Fibroblast of skin of left biceps (primary cell): ENCODE measurements at places on chromosomes 13 and 19.

DNA sequence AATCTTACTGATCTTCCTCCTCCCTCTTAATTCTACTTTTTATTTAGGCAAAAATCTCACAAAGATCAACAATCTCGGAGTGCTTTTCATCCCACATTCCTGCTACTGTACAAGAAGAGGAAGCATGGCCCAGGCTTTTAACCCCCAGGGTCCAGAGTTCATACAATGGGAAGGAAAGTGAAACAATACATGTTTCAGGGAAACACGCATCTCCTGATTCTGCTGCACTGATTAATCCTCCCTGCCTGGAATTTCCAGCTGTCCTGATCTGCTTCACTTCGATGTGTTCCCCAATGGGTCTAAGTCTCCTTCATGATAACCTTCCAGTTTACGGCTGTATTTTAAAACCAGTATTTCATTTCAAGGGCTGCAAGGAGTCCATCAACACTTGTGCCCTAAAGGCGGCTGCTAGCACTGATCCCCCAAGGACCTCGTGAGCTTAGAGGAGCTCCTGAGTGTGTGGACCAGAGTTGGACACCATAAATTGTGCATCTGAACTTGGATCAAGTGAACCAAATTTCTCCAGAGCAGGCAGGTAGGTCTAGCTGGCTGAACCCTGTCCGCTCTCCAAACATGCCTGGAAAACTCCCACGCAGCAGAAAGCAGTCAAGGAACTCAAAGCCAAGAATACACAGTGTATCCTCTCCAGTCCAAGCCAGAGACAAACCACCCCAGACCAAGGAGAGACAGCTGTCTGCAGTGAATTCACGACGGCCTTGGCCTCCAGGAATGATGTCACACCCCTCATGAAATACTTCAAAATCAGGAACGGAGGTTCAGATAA, 44.3 kb downstream of the COL4A1 start:
- no peak for DNase-seq

- DNase-seq = no peak
These were observed 6.0 kb upstream of the TNFAIP8L1 start for GRCh38 chr19:4633140-4633967.

- no peak for DNase-seq
These were observed 16.6 kb downstream of the SIGLEC8 start for GRCh38 chr19:51441410-51442390.

GRCh38 chr13:29908416-29909080, 58.1 kb upstream of the UBL3 start:
- DNase-seq = peak; percentile 54

DNA sequence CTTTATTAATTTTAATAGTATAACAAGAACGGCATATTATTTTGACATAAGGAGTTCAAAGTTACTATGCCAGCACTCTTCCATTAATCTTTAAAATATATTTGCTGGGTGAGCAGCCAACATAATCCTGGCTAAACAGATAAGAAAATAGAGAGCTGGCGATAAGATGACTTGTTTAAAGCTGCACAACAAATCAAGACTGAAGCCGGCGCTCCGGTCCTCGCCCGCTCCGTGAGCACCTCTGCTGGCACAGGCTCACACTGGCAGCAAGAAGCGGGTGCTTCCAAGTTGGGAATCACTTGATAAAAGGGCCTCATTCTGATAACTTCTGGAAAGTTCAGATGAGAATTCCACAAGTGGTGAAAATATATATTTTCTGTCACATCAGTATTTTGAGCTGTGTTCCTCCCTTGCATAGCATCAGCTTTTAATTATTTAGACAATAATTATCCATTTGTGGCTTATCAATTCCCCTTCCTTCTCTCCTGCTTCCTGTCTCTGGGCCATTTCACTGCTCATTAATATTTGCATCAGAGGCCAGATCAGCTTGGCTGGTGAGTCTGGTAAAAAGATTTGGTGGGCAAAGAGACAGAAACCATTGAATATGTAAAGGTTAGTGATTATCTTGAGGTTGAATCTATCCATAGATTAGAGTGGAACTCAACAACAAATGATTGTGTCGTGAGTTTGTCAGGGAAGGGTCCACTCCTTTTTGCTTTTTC, 205.3 kb downstream of the MZT1 start:
- no peak for DNase-seq

DNA sequence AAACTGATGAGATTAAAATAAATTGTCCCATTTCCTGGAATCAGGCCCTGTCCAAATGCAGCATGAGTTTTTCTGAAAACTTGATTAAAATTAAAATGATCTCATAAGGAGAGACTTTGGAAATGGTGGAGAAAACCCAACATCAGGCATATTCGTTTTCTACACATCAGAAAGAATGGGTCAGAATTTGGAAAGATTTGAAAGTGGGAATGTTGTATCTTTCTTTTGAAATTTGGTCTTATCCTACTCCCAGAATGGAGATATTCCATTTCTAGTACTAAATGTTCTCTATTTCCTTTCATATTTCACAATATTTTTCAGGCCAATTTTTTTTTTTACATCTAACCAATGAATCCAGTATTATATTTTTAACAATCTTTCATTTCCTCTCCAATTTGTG, 223.9 kb upstream of the RXFP2 start:
- DNase-seq = no peak

DNA sequence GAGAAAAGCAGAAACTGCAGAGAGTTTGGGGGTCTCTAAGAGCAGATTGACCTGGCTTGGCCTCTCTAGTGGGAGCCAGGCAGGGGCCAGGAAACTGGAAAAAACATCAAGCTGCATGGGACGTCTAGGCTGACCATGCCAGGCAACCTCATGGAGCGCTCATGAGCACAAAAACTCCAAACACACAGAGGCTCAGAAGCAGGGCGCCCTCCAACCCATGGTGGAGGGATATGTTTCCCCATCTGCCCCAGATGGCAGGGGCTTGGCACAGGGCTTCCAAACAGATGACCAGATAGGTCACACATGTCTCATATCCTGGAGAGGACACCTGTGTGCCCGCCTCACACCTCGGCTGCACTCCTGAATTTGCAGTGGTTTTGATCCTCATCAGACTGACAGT, 879.0 kb downstream of the UQCRFS1 start:
- no peak for DNase-seq

- no peak for DNase-seq
These were observed 1239.8 kb upstream of the MIR17HG start for GRCh38 chr13:90107661-90108060.

DNA sequence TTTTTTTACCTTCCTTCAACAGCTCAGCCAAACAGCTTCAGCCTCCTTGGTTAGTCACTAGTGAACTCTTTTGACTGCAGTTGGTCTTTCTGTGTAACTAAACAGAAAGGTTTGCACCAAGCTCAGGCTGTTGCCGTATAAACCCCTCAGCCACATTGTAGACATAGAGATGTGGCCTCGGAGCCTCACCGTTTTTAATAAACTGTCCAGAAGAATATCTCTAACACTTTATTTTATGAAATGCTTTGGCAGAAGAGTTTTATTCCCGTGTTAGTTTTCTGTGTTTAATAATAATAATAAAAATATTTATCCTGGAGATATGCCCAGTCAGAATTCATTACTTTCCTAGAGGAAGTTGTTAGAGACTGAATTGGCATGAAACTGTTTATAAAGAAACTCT, 171.7 kb upstream of the MAB21L1 start:
- no peak for DNase-seq

DNA sequence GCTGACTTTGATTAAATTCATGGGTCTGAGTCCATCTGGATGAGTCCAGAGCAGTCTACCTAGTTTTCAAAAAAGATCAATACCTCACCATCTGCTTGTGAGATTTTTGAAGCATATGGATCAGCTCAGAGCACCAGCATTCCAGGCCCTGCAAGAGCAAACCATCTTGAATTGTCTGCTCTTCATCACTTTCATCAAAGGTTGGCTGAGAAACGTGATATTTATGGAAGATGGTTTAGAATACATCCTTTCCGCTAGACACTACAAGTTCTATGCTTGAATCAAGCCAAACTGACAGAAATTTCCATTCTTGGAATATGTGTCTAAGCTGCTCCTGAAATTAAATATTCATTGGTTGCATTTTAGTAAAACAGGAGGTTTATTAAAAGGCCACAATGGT, 190.3 kb downstream of the KCNRG start:
- no peak for DNase-seq

DNA sequence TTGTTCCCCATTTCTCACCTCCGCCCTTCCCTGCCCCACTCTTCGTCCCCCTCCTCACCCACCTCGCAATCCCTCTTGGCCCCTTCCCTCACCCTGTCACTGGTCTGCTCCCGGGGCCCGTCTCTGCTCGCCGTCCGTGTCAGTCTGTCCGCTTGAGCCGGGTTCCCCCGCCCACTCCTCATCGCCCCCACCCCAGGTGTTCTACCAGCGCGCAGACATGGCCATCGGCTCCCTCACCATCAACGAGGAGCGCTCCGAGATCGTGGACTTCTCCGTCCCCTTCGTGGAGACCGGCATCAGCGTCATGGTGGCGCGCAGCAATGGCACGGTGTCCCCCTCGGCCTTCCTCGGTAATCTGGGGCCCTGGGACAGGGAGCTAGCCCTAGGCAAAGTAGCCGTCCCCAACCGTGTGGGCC, 22.3 kb downstream of the GRIN2D start:
- DNase-seq = no peak

GRCh38 chr13:43286751-43287150, 263.4 kb downstream of the DNAJC15 start:
- no peak for DNase-seq
